ENCODE measurements at places on chromosomes 7 and 10.

DNA sequence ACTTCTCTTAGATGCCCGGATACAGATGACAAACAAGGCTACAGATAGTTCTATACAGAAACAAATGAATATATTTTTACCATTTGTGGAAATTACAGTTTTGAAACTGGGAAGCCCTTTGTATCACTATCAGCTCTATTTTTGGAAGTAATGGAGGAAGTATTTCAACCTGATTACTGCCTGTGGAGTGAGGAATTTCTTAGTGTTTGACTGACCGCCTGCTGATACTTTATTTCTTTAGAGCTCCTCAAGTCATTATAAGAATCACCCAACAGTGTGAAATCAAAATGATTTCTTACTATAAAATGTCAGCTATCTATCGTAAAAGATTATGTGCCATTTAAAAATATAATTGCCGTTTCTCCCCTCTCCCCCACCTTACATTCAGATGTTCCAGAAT is 290.9 kb downstream of the SDK1 start:
- DNase-seq = no peak

DNA sequence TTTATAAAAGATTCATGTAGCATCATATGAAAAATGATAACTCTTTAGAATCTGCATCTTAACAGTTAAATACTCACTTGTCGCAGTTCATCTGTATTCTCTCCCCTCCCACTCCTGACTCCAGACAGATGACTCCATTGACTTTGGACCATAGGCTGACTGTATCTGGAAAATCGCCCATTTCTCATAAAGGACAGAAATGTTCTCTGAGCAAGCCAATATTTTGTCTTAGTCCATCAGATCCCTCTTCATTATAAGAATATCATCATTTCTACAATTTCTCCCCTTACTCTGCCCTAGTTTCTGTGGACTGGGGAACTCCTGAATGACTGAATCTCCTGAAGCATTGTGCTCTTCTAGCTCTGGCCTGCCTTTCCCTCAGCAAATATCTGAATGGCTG is 125.4 kb downstream of the SEMA3D start:
- DNase-seq = no peak

DNA sequence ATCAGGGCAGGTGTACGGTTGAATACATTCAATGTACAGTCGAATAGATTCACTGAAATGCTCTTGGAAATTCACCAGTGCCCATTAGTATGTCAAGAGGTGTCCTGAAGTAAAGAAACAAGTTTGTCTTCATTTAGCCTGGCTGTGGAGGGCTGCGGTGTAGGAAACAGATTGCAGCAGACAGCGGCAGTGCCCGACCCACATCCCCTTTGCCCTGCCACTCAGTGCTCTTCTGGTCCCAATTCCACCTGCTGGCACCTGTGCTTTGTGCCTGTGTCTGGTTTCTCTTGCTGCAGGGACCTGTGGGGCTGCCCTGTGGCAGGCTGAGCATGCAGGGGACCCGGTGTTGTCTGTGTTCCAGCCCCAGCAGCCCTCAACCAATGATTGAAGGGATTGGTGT is 183.7 kb downstream of the RPS24 start:
- no peak for DNase-seq

- DNase-seq = no peak
Measured at GRCh38 chr10:33391611-33392465, 57.4 kb upstream of the NRP1 start.

GRCh38 chr7:32070406-32071360 is at the start of gene PDE1C:
Gene PDE1C, minus strand, starts transcription at chr7:32070407.
- no peak for DNase-seq

DNA sequence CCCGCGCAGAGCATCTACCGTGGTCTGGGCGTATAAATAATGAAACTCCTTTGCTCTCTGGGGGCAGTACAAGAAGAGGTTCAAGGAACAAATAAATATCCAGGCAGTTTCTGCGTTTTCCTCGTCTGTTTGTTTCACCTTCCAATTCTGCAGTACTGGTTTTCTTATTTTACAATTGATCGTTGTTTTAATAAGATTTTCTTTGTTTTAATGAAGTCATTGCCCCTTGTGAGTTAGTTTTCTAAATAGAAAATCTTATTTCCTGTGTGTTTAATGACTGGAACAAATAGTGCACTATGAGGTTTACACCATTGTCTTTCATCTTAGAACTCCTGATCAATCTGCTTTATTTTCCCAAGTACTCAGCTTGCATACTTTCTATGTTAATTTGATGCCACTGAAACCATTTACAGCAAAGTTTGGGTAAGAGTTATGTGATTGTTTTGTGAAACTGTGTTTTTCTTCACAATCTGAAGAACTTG is 1.2 kb downstream of the PLEKHA1 start:
- no peak for DNase-seq

GRCh38 chr10:5550621-5551530 is 26.1 kb downstream of the CALML3 start:
- peak; percentile 25 for DNase-seq

- no peak for DNase-seq
Measured at GRCh38 chr7:158976468-158976848, 120.1 kb downstream of the DYNC2I1 start.

GRCh38 chr10:76558996-76559891 is 1078.4 kb downstream of the KCNMA1 start:
- no peak for DNase-seq

- no peak for DNase-seq
Measured at GRCh38 chr7:124033095-124033806, 384 bp upstream of the TMEM229A start.

GRCh38 chr10:42938351-42938750 is 138.5 kb upstream of the RET start:
- DNase-seq = peak; percentile 3

DNA sequence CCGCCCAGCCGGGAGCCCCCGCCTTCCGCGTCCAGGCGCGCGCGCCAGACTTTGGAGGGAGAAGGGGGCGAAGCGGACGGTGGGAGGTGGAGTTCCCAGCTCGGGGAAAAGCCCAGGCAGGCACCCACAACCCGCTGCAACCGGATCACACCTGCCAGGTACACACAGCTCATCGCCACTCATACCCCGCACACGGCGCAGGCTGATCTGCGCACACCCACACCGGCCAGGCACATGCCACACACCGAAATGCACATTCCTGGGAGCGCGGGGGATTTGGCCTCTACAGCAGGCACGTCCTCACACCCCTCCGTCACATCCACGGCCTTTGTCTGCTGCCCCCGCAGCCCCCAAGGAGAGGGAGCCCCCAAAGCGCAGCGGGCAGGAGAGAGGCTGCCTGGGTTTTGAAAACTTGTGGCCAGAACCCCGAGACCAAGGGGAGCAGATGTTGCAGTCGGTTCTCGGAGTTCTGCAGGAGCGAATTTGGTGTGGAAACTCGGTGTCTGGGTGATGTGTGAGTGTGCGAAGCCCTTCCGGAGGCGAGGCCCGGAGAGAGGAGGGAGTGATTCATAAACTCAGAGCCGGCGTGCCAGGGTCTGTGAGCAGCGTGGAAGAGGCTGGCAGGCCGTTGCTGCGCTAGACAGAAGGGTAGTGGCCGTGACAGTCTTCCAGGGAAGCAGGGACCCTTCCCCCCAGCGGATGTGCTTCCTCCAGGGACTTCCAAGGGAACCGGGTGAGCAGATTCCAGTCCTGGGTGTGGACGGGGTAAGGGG is 734 bp downstream of the CHST3 start:
- peak; percentile 63 for DNase-seq

GRCh38 chr7:150520145-150520544 is 5.5 kb downstream of the GIMAP7 start:
- DNase-seq = peak; percentile 70

DNA sequence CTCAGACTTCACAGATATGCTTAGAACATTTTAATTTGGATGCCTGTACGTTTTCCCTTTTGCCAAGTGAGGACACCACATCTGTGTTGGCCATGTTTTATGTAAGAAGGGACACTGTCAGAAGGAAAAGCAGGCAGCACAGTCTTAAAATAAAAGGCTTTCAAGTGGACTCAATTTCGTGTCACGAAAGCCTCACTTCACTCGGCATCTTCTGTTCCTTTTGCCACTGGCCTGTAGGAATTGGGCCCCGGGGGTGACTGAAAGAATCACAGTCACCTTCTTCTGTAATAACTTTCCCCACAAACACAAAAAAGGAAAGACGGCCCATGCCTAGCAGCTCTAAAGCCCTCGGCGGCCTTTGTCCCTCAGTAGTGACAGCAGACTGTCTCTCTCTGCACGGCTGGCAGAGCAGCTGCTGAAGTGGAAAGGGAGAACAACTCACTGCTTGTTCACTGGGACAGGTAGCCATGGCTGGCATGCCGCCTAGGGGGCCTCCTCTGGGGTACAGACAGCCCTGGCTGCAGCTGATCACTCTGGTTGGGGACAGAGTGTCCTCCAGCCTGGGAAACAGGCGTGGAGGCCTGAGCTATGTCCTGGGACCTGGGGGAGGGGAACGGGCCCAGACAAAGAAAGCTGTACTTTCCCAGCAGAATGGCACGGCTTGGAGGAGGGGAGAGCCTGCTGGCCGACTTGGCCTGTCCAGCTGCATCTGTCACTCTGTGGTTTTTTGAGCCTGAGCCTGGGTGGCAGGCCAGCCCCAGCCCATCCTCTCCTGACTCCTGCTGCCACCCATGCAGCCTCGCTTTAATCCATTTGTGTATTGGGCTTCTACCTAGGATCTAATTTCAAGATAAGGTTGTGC is 4.4 kb downstream of the RASSF4 start:
- DNase-seq = no peak

DNA sequence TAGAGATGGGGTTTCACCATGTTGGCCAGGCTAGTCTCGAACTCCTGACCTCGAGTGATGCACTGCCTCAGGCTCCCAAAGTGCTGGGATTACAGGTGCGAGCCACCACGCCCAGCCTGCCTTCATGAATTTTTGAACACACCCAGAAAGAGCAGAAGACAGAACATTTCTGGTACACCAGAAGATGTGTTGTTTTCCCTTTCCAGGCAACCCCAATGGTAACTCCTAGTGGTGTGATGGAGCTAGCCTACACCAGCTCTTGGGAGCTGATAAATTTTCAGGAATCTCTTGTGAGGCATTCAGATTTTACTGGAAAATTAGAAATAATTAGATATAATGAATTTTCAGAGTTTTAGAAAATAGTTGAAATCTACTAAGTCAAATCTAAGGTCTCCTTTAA is 904 bp upstream of the CCDC7 start:
- DNase-seq = peak; percentile 27

DNA sequence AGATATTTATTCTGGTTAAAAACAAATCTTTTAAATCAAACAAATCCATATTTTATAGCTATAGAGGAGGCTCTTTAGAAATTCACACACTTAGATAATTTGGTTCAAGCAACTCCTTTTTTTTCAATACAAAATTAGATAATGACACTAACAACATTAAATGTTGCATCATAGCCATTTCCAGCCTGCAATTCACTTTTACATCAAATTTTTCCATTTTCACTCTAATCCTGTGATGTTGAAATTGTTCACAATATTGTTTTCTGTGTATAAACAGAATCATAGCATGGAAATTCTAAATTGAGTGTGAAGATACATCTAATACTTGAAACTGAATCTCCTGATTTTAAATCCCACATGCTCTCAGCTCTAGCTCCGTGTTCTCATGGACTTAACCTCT is 482.6 kb downstream of the INHBA start:
- no peak for DNase-seq

DNA sequence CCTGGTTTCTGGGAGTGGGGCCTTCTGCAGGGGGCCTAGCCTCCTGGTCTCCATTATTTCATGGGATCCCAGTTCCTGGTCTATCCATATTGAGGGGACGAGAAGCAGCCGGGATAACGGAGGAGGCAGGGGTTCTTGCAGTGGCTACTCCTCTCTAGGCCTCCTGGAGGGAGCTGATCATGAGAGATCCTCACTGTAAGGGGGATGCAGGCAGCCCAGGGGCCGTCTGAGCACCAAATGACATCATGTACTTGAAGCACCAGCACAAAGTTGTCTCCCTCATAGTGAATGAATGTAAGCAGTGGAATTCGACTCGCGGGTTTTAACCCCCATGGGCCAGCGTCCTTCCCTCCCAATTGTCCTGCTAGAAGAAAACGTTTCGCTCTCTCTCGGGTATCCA is 964 bp upstream of the ADCY1 start:
- DNase-seq = no peak

GRCh38 chr7:3558400-3558799 is 257.3 kb downstream of the SDK1 start:
- no peak for DNase-seq

- DNase-seq = peak; percentile 47
Measured at GRCh38 chr10:72318418-72319262, 36.1 kb downstream of the DNAJB12 start.

- DNase-seq = no peak
Measured at GRCh38 chr10:4181621-4182049, 396.6 kb upstream of the KLF6 start.

DNA sequence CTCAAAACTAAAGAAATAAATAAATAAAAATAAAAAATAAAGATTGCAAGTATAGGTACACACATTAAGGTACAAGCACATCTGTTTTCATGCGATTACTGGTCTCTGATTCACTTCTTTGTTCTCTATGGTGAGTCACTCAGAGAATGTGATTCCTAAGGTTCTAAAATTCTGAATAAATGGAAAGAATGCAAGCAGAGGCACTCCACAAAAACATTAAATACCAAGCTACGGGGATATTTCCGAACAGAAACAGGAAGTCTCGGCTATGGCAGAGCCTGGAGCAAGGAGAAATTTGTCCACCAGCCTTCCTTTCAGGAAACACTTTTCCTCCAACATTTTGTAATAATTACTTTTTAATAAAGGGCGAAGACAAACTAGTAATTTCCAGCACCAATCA is 1.4 kb downstream of the VOPP1 start:
- DNase-seq = no peak

Data from activated T-cell treated with anti-CD3 and anti-CD28 coated beads, Interleukin-2, amount 50 U/mL, for 48 hours (primary cell).